ENCODE measurements at places on chromosomes 6 and 20.

DNA sequence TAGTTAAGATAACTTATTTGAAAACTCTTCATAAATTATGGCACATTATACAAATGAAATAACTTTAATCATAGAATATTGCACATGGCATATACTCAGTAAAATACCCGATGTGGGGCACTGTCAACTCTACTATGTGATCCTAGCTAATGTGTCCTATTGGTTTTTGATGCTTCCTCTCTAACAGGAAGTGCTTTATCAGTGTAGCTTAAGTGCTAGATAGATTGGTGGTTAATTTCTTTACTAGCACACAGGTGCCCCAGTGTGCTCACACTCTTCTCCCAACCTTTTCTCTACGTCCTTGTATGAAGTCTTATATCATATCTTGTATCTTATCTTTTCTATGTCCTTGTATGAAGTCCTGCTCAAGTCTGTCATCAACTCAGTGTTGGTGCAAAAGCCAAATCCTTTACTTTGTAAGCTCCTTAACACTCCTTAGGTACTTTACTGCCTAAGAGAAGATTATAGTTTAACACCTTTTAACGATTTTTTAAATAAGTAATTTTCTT lies 358.9 kb downstream of the CENPW start:
- DNase-seq = no peak

DNA sequence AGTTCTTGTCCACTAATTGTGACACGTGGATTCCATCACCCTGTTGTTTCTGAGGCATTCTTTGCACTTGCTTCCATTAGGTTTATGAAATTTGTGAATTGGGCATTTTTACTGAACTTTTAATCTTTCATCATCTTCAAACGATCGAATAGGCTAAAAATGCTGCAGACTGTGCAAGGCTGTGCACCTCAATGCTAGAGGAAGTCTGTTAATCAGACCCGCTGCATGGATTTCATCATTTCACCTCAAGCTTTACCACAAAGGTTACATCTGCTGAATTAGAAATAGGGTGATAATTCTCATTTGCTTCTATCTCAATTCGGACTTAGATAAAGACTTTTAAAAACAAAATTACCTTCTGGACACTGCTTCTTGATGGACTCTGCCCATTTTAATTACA lies 27.8 kb upstream of the F13A1 start:
- no peak for DNase-seq

DNA sequence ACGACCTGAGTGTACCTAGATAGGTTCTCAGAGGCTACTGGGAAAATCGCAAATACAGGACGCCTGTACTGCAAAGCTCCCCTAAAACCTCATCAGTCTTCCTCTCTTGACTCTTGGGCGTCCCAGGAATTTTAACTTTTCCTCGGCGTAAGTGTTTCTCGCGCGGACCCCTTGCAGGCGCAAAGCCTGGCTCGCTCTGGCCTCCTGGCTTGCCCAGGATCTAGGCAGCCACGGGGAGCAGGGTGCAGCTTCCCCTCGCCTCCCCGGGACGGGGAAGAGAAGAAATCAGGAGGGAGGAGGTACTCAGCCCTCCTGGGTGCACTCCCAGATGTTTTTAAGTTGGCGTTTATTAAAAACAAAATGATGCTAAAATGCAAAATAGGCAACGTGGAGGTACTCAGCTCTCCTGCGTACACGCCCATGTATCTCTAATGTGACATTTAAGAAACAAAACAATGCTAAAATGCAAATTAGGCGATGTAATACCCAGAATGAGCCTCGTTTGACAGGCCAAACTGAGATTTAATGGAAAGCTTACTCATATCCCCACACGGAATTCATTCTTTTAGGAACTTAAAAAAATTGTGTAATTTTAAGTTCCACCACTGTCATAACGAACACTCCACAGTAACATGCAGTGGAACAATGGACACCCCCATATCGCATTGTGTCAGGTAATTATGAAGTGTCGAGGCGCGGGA lies 1.6 kb upstream of the SOBP start:
- no peak for DNase-seq

DNA sequence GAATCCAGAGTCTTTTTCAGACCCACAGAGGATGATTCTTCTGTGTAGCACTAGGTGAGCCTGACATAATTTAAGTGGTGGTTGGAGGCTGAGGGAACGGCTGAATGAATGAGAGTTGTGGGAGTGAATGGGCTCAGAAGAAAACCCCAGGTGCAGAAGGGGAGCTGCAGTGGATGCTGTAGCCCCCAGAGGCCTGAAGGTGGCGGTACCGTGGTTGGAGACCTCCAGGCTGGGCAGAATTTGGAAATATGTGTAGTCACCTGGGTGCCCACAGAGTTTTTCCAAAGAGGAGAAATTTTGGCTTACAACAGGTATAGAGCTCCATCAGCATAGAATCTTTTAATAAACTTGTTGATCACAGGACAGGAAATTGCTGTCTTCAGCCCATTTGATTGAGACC lies 6.5 kb upstream of the RAET1G start:
- DNase-seq = no peak

DNA sequence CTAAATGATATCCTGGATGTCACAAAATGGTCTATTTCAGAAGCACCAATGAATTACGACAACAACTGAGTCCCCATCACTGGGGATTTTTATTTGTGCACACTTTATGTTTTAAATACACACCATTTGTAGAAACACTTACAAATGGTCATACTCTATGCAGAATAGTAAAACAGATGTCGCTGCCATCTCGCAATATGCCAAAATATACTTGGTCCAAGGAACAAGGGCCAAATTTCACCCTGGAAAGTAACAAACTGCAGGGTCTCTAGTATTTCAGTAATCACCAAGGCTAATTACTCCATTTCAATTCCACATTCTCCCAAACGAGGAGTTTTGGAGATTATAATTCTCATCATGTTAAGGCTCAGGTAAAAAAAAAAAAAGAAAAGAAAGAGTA lies 215.2 kb downstream of the LMBRD1 start:
- DNase-seq = no peak

- no peak for DNase-seq
Measured at GRCh38 chr6:112237595-112237994, 16.8 kb downstream of the LAMA4 start.

DNA sequence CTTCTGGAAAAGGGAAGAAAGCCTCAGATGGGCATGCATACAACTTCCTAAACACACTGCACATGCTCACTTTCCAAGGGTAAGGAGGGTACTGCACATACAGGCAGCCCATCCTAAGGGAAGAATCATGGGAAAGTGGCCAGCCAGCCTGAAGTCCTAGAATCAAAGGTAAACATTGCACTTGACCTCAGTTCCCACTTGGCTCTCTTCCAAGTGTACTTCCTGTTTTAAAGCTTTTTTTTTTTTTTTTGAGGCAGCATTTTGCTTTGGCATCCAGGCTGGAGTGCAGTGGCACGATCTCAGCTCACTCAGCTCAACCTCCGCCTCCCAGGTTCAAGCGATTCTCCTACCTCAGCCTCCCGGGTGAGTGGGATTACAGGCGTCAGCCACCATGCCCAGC lies 225.3 kb upstream of the EPHA7 start:
- no peak for DNase-seq

DNA sequence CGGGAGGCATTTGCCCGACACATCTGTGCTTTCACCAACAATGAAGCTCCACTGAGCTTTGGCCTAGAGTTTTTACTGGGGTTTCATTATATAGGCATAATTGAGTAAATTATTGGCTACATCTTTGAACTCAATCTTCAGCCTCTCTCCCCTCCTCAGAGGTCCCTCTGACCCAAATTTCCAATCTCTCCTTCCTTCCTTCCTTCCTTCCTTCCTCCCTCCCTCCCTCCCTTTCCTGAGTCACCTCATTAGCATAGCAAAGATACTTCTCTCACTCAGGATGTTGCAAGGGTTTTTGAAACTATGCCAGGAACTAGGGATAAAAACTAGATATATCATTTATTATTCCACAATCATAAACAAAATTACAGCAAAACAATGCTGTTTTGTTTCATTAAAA lies 238.2 kb upstream of the PRND start:
- no peak for DNase-seq

DNA sequence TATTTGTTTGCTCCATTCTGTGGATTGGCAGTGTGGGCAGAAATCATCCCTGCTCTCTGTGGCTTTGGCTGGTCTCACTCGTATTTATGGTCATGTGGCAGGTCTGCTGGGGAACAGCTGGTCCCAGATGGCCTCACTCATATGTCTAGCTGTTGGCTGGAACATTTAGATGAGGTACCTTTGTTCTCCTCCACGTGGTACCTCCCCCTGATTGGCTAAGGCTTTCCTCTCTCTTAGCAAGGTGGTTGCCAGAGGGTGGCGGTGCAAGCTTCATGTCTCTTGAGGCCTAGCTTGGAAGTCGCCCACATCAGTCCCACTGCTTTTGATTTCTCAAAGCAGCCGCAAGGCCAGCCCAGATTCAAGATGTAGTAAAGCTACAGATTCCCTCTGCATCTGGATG lies 348.5 kb upstream of the BTBD3 start:
- DNase-seq = no peak

- no peak for DNase-seq
Measured at GRCh38 chr20:42945234-42945994, 244.3 kb downstream of the PTPRT start.

- no peak for DNase-seq
Measured at GRCh38 chr6:43096451-43097097, 20.5 kb downstream of the PTK7 start.

GRCh38 chr6:165647041-165647440 lies 16.0 kb downstream of the PDE10A start:
- no peak for DNase-seq

GRCh38 chr6:15577550-15578171 lies 85.2 kb downstream of the DTNBP1 start:
- no peak for DNase-seq

DNA sequence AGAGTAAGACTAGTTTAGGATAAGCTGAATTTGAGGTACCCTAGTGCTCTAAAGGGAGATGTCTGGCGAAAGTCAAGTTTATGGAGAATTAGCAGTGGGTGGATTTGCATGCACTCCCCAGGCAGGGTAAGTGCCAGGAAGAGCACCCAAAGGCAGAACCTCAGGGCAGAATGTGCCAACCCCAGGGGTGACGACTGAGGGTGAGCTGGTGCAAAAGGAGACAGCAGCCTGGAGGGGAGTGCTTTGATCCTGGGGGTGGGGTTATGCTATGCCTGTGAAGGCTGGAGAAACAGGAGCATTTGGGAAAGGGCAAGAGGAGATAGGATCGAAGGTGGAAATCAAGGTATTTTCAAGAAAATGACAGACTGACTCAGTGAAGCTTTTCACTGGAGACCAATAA lies 208.5 kb upstream of the PDE10A start:
- no peak for DNase-seq

GRCh38 chr6:31776485-31776988 lies 591 bp downstream of the VWA7 start:
- DNase-seq = no peak

DNA sequence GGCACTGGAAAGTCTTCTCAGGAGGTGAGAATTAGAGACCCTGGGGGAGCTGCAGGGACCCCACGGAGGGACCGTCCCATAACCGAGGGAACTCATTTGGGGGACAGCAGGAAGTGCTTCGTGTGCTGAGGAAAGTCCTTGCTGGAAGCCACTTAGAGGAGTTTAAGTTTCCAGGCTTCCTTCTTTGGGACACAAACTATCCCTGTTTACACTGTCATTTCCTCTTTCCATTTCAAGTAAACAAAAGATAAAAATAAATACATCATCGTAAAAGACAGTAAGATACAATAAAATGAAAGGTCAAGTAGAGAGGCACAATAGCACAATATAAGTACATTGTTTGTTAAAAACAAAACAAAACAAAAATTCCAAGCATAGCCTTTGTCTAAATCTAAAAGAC lies 101.2 kb downstream of the TTLL2 start:
- DNase-seq = no peak

DNA sequence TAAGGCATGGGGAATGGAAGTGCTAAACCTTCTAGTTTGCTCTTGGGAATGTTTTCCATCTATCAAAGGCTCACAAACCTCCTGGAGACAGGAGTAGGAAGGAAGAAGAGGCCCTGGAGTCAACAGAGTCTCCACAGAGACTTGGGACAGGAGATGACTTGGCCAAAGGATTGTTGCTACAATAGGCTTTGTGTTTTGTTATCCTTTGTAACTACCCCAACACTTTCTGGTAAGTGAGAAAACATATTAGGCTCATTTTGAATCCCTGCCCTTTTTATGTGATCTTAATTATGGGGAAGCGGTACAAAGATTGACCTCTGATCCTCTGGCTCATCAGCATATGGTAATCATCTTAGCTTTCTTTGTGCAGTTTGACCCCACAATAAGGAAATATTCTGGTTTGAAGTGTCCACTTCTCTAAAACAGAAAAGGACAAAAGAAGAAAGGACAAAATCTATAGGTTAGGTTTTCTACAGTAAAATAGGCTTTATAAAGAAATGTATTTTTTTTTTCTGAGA lies 24.1 kb upstream of the GTF3C6 start:
- DNase-seq = no peak

DNA sequence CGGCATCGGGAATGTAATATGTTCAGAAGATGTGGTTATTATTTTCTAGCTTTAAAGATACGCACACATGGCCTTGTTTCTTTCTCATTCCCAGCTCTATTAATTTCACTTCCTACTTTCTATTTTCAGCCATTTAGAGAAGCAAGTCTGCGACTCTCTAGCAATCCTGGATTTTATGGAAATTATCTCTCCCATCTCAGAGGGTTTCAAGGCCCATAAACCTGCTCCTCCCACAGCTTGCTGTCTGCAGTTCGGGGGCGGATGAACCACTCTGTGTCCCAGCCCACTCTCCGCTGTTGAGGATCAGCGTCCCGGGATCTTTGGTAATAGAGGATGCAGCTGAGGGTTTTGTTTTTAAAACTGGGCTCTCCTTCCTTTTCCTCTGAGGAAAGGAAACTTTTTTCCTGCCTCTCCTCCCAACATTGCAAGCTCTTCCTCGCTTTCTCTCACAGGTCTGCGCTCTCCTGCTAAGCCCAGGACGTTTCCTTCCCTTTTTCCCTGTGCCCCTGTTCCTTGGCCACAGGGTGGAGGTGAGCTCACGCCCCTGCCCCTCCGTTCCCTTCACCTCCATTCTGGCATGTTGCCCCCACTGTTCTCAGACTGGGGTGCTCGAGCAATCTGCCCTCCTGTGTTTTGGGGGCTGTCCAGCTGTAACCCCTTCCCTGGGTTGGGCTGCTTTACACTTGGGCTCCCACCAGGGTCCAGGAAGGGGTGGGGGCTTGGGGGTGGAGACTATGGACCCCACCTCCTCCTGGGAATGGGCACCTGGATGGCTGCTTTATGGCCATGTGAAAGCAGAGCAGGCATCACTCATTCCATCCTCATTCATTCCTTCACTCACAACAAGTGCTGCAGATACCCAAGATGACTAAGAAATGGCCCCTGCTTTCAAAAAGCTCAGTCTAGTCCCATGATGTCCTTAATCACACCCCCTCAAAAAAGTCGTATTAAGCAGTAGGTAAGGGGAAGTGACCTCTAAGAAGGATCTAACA lies 54.9 kb downstream of the ZBTB9 start:
- DNase-seq = no peak

DNA sequence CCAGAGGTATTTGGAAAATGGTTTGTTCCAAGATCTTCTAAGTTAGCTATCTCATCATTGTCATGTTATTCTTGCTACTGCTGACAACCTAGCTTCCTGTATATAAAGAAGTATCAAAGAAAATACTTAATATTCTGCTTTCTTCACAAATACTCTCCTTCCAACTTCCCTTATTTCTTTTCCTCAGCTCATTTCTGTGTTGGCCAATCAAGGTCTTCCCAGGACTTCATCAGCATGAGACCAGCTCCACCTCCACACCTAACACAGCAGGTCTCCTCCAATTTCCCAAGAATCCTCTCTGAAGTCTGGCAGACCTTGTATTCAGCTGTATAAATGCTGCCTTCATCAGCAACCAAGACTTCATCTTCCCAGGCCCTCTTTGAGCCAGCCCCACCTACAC lies 538.6 kb upstream of the JARID2 start:
- DNase-seq = no peak

GRCh38 chr6:138948004-138948403 lies 40.0 kb downstream of the REPS1 start:
- DNase-seq = no peak

- no peak for DNase-seq
Measured at GRCh38 chr20:44700306-44700705, 14.9 kb upstream of the CCN5 start.

Data from activated naive CD8-positive, alpha-beta T cell treated with anti-CD3 and anti-CD28 coated beads for 36 hours (primary cell).